ENCODE measurements at places on chromosomes 11 and 22. TPM values are rescaled to one million over a fixed set of nuclear protein-coding genes. Genes with fewer than 3 reads are reported as not detected.

DNA sequence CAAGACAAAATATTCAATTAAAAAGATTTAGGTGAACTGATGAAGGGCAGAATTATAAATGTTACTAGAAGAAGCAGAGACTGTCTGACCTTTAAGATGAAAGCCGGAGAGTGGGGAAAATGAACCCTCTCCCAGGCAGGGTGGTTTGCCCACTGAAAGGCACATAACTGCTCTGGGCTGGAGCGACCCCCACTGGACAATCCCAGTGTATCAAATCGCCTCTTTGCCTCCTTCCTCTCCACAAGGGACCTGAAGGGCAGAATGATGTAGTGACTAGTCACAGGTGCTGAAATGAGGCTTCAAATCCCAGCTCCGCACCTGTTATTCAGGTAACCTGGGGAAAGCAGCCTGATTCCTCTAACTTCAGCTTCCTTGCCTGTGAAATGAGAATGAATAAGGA, 69.0 kb downstream of the EFCAB6 start:
- DNase-seq, result no peak

DNA sequence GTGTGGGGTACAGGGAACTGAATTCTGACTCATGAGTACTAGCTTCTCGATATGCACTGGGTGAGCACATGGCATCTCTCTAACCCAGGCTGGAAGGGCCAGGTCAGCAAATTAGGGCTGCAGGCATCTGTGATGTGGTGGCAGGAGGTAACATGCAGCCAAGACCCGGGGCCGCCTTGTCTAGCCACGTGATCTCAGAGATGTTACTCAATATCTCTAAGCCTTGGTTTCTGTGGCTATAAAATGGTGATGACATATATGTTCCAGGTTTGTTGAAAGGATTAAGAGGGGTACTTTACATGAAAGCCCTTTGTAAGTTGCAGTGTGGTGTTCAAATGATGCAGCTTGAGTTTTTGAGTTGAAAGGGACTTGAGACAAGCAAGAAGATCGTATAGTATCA, 3.2 kb downstream of the ST14 start:
- peak; percentile 84 for DNase-seq

- peak; percentile 77 for DNase-seq
These were observed 20.6 kb downstream of the STARD10 start for GRCh38 chr11:72773291-72773690.

DNA sequence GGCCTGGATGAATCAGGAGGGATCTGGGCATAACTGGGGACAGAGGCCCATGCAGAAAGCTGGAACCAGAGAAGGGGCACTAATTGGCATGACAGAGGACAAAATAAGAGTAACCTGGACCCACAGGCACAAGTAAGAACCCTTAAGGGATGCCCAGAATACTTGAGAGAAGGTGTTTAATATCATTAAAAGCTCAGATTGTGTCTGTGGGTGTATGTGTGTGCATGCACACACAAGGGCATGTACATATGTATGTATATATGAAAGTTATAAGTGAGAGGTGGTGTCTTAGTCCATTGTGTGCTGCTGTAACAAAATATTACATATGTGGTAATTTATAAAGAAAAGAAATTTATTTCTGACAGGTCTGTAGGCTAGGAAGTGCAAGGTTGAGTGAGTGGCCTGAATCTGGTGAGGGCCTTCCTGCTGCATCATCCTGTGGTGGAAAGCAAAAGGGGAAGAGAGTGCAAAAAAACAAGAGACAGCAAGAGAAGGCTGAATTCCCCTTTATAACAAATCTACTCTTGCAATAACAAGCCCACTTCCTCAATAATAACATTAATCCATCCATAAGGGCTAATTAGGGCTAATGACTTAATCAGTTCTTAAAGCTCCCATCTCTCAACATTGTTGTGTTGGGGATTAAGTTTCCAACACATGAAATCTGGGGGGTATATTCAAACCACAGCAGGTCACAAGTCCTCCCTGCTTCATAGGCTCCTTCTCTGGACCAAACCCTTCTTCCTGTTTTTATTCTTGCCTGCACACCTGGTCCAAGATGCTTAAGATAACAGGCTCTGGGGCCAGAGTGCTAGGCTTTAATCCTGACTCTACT, 68.3 kb upstream of the POU2AF2 start:
- no peak for DNase-seq

DNA sequence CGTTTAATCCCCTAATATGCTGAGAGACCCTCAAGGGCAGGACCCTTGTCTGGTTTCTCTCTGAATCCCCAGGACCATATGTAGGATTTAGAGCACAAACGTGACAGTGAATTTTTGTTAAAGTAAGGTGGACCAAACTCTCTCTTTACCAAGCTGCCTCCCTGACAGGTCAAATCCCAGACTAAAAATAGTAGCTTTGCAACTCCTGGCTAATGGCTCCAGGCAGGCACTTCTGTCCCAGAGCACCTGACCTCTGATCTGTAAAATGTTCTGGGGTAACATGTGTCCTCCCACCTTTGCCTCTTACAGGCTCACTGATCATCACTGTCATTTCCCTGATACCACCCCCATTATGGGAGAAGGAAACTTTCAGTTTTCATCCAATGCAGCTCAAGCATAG, 152.3 kb downstream of the SPON1 start:
- DNase-seq, result no peak

The DYNC2H1 gene
- polyA plus RNA-seq, result 12.9 TPM

The OR52A1 gene
- not detected for polyA plus RNA-seq

DNA sequence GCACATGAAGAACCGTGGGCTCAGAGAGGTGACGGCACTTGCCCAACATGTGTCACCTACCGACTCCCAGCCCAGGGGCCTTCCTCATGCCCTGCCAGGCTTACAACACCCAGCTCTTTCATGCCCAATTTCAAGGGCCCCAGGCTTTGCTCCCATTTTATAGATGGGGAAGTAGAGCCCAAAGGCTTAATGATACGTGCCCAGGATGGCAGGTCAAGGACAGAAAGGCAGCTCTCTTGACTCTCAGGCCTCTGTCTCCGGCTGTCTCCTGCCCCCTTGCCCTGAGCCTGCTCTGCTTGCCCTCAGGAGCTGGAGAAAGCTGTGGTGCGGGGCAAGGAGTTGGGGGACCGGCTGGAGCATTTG, 9.0 kb downstream of the CCDC88B start:
- no peak for DNase-seq

GRCh38 chr11:2205981-2206690, 34.5 kb upstream of the TH start:
- DNase-seq, result no peak

- no peak for DNase-seq
These were observed 17.6 kb downstream of the SMIM38 start for GRCh38 chr11:69173331-69173730.

The SOX6 gene
- polyA plus RNA-seq, result 0.97 TPM

GRCh38 chr11:64963072-64963631, 8.8 kb downstream of the MAJIN start:
- DNase-seq, result no peak

The SLC17A6 gene
- not detected for polyA plus RNA-seq

- DNase-seq, result no peak
These were observed 2.8 kb downstream of the RCOR2 start for GRCh38 chr11:63913866-63914830.
